Erythroblast (primary cell): ENCODE measurements at places on chromosomes 1 and 21.

DNA sequence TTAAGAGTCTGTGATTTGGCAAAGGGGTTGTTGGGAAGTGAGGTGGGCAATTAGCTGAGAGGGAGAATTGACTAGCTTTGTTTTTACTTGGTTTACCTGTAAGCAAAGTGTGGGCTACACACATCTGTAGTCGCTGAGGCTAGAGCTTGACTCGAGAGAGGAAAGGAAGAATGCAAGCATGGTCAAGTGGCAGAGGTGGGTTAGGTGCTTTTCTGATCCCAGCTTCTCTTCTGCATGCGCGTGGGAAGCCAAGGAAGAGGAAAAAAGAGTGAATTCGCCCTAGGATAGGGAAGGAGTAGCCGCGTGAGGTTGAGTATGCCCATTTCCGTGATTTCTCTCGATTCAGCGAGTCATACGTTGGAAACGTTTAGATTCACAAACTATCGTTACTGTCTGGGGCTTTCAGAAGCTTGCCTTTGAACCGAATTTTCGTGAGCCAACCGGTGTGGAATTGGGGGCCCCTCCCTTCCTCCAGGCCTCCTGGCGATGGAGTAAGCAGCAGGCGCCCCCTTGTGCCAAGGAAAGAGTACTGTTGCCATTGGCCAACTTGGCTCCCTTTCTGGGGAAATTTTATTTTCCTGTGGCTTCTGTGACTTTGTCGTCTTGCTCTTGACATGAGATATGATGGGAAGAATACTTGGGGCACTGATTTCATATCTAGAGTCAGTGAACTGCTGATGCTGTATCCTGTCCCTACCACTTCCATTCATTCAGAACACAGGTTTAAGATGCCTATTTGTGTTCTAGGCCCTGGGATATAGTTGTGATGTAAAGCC lies 1.3 kb downstream of the PIGV start:
- peak; percentile 93 for DNase-seq

DNA sequence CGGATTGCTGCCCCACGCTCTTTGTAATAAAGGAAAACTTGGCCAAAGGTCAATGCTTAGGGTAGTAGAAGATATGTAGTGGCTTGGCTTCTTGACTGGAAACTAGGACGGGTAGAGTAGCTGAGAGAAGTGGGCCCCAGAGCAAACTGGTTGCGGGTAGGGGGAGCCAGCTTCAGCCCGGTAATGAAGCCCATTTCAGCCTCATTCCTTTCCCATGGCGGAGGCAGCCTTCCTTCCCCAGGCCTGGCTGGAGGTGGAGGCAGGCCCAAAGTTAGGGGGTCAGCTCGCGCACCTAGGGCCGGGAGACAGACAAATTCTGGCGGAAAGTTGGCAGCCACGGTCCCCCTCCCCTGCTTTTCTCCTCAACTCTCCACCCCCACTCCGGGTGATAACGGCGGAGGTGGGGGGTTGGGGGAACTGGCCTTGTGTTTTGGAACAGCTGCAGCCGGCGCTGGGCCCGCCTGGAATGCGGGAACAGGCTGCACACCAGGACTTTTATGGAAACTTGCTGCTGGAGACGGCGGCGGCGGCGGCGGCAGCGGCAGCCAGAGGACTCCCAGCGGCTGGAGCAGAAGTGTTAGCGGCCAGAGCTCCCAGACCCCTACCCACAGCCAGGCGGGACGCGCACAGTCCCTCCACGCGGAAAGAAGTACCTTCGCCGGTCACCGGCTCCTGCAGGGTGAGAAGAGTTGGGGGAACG lies at the start of gene NEXN:
Gene NEXN (plus strand): TSS at position 544 of the 700 bp plus-strand sequence. CDS start 27,483 bp downstream, outside the sequence.
- DNase-seq: peak; percentile 53

GRCh38 chr1:77081834-77082233 lies 137.4 kb downstream of the PIGK start:
- no peak for DNase-seq

- DNase-seq: no peak
These were observed 109.8 kb upstream of the WARS2 start for GRCh38 chr1:119250299-119250698.

DNA sequence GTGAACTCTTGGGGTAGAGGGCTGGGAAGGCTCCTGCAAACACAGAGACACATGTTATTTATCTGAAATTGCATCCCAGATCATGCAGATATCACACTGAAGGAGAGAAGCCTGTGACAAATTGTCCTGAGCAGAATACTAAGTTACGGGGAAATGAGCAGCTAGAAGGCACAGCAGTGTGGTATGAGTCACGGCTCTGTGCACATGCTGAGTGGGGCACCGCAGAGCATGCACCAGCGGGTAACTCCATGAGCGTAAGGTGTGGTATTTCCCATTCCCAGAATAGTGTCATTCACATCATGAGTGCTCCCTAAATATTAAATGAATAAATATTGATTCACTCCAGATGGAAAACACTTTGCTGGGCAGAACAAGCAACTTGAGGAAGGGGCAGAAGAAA lies 21.3 kb upstream of the FCRL2 start:
- no peak for DNase-seq

DNA sequence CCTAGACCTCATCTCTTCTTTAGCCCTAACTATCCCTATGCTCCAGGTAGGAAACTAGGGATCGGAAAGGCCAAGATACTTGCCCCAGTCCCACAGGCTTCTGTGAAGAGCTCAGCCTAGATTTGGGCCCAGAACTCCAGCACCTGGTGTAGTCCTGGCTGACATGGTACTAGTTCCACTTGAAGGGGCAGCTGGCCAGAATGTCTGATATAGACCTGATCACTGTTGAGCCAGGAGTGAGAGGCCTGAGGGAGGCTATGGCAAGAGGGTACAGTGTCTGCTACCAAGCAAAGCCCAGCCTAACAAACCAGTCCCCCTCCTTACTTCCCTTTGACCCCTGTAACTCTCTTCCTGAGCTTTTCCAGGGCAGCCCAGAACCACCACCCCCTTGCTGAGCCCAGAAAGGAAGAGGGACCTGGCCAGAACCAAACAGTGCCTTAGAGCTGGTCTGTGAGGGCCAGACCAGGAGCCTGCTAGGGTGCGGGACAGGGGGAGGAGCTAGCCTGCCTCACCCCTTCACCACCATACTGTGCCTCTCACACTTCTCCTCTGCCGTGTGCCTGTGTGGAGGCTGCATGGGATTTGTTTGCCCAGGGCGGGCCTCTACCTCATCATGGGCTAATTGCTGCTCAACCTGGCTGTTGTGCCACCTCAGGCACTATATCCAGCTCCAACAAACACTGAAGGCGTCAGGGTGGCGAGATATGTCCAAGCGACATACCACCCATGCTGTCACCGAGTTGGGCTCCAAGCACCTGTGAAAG lies 10.9 kb downstream of the POMGNT1 start:
- no peak for DNase-seq

GRCh38 chr1:209657918-209658317 lies 5.7 kb upstream of the LAMB3 start:
- no peak for DNase-seq
